ENCODE measurements at places on chromosomes 16 and 17.

- DNase-seq = no peak
These were observed 224.0 kb upstream of the TNRC6C start for GRCh38 chr17:77734371-77735080.

- no peak for DNase-seq
These were observed 67.3 kb downstream of the RAI1 start for GRCh38 chr17:17748604-17749003.

DNA sequence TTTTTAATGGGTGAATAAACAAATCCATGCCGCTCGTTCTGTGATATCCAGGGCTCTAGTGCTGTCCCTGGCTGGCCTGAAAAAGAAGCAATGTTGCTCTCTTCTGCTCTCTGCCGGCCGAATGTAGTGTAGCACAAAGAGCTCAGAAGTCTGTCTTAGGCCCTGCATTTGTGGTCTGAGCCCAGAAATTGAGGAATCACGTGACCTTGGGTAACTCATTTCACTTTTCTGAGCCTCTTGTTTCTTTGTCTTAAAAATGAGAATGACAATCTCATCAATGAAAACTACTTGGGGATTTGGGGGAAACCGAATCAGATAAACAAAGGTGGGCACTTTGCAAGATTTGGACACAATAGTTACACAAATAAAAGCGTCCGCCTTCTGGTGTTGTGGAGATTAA is 381.6 kb upstream of the ASIC2 start:
- peak; percentile 12 for DNase-seq

GRCh38 chr17:13002761-13003453 is 14.9 kb downstream of the ELAC2 start:
- peak; percentile 42 for DNase-seq

GRCh38 chr17:67821871-67822367 is 3.4 kb upstream of the BPTF start:
- no peak for DNase-seq

DNA sequence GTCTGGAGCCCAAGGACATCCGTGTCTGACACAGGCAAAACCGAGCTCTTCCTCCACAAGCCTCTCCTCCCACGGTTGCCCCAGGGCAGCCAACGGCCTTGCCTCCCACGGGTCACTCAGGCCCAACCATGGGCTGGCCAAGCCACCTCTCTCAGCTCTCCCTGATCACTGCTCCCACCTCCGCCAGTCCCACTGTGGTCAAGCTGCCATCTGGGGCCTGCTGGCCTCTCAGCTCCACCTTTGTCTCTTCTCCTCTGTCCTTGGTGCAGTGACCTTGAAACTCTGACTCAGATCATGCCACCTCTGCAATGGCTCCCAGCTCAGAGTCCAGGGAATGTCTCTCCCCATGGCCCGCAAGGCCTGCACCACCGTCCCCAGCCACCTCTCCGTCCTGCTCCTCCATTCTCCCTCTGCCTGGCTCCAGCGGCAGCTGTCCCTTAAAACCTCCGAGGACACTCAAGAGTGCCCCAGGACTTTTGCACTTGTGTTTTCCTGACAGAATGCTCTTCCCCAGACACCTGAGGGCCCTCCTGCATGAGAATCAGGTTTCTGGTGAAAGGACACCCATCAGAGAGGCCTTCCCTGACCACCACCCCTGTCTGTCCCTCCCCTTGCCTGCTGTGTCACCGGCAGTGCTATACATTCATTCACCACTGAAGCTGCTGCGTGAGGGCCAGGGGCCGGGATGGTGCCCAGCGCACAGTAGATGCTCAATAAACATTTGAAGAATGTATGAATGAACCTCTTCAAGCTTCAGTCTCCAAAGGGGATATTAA is 19.3 kb downstream of the PEMT start:
- no peak for DNase-seq

DNA sequence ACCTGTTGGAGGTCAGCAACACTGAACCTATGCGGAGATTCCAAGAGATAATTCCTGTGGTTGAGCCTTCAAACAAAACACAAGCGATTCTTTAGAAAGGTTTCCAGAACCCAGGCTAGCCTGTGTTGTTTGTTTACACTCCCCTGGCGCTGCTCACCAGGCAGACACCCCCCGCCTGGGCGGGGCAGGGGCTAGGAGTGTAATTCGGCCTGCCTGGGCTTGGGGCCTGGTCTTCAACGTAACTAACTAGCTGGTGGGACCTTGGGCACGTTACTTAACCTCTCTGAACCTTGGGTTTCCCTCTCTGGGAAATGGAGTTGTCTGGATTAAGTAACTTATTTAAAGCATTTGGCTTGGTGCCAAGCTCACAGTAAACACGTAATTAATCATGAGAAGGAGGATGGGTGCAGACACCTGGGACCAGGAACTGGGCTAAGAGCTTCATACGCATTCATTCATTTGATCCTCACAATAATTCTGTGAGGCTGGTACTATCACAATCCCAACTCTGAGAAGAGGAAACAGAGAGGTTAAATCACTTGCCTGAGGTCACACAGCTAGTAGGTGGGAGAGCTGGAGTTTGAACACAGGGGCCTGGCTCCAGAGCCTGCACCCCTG is 7.6 kb upstream of the ARHGAP27 start:
- DNase-seq = no peak

GRCh38 chr17:57257195-57257894 is 1.0 kb downstream of the MSI2 start:
- no peak for DNase-seq

DNA sequence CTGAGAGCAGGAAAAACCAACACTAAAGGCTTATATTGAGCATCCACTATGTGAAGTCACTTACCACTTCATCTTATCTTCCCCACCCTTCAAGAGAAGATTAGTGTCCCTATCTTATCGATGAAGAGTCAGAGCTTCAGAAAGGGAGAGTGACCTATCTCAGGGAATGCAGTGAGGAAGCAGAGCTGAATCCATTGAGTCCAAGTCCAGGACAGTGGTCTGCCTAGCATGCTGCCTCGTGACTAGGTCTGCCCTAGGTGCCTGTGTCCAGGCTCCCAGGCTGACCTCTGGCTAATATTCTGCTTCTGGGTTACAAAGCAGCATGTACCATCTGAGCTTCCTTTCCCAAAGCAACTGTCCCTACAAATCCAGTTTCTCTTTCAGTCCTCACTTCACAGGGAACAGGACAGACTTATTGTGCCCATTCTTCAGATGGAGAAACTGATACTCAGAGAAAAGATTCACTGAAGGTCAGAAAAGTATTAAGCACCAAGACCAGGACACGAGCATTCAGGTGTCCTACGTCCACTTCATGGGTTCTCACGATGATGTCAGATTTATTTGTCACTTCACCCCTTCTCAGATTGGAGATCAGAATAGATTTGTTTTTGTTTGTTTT is 13.3 kb upstream of the FZD2 start:
- DNase-seq = no peak

- DNase-seq = no peak
These were observed 2.1 kb upstream of the ZSCAN10 start for GRCh38 chr16:3101018-3101840.

GRCh38 chr17:37570527-37571093 is 38.6 kb downstream of the SYNRG start:
- DNase-seq = no peak

- no peak for DNase-seq
These were observed 54.9 kb downstream of the SDR42E1 start for GRCh38 chr16:81956213-81956948.

All from activated naive CD4-positive, alpha-beta T cell (primary cell).